ENCODE measurements at places on chromosomes 2 and 18.

GRCh38 chr2:159476329-159476728 lies 140.0 kb downstream of the BAZ2B start:
- no peak for DNase-seq

DNA sequence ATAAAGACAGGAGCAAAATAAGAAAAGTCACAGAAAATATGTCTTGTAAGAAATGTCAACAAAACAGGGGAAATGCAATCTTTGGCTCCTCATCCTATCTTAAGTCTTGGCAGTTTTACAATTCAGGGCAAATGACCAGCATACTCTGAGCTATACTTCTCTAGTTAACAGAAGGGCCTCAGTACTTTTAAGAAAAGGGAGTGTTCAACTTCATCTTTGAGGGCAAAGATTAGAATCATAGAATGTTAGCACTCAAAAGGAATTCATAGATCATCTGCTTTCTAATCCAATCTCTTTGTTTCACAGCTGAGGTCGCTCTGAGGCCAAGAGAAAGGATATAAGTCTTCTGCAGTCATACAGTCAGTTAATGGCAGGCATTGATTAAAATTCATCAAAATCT lies 174.0 kb upstream of the NT5C1B start:
- no peak for DNase-seq

GRCh38 chr2:163794635-163795034 lies 58.8 kb upstream of the FIGN start:
- DNase-seq = no peak

DNA sequence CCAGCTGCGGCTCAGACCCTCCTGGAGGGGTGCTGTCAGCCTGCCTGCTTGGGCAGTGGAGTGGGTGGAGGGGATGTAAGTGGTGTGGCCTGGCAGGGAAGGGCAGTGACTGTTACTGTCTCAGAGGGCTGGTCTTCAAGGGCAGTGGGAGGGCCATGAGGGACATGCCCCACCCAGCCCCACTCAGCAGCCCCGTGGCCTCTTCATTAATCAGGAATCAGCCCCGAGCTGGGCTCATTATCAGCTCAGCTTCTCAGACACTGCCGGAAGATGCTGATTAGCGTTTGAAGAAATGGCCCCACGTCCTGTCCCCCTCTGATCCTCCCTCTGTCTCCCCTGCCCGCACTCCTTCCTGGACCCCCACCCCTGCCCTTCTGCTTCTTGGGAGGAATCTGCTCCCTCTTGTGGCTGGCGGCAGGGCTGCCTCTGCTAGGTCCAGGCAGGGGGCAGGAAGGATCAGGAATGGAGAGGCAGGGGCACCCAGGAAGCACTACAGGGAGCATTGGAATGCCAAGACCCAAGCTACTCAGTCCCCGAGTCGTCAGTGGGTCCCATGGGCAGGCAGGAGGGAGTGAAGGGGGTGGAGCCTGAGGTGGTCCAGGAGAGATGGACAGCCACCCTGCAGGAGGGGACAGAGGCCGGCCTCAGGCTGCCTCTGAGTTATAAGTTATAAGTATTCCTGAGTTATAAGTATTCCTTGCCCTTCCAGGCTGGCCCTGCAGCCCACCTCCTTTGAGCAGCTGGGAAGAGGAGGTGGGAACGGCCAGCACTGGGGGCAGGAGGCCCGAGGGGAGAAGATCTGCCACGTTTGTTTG lies 7.0 kb downstream of the ASIC4 start:
- no peak for DNase-seq

DNA sequence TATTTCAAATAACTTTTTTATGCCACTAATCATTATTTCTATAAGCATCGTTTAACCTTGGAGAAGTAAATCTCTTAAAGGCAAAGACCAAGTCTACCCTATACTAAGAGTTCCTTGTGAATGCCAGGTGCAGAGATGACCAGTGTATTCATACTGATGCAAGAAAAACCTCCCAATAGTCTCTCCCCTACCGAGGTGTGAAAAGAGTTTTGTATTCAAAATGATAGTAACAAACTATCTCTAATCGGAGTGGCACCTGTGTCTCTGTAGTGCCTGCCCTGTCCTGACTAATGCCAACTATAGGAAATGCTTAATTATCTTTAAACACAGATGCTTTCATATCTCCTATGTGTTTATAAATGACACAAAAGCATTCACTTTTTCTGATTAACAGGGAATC lies 798.5 kb downstream of the TRIB2 start:
- DNase-seq = no peak

DNA sequence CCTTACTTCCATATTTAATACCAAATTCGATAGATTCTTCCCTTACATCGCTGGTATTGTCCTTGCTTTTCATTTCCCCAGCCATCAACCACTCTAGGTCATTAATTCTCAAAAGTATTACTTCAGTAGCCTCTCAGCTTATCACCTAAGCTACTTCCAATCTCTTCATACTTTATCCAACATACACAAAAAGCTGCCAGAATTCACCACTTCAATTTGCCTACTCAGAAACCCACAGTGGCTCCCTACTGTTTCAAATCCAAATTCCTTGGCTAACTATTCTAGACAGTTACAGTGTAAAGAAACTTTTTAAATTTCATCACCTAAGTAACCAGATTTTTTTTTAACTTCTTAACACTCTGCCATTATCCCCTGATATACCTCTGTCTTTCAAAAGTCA lies 4.7 kb downstream of the SLC25A12 start:
- DNase-seq = no peak

- DNase-seq = no peak
Measured at GRCh38 chr2:71849111-71849510, 298.6 kb downstream of the CYP26B1 start.

- DNase-seq = no peak
Measured at GRCh38 chr2:211175956-211176355, 619.6 kb downstream of the CPS1 start.

DNA sequence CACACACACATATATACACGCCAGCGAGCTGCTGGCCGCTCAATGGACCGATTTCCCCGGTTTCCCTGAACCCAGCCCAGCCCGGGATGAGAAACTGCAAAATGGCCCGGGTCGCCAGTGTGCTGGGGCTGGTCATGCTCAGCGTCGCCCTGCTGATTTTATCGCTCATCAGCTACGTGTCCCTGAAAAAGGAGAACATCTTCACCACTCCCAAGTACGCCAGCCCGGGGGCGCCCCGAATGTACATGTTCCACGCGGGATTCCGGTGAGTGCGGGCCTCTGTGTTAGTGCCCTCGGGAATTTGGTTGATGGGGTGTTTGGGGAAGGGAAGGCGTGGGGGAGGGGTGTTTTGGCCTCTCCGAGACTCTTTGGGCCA lies 392 bp downstream of the ST8SIA3 start:
- no peak for DNase-seq

DNA sequence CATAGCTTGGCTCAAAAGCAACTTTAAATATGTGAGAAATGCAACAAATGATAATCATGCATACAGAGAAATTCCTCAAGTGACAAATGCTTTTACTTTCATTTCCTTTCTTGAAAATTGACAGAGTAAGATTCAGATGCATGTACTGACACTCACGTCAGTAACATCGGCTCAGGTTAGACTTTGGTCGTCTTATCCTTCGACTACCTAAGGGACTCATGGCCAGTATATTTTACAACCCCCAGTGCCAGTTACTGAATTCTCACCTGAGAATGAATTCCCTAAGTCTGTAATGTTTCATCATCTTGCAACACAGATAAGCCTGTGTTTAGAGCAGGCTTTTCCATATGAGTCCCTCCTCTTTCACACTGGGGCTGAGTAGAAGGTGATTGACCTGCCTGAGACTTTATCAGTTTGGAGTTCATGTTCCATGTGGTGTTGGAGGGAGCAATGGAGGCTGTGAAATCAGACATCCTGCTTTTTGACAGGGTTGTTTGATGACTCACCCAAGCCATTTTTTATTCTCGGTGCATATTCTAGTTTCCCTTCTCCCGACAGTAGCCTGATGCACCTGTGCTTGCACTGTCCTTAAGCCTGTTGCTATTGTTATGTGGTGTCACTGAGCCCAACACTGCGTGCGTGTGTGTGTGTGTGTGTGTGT lies 30.5 kb upstream of the ATP8B1 start:
- DNase-seq = no peak

DNA sequence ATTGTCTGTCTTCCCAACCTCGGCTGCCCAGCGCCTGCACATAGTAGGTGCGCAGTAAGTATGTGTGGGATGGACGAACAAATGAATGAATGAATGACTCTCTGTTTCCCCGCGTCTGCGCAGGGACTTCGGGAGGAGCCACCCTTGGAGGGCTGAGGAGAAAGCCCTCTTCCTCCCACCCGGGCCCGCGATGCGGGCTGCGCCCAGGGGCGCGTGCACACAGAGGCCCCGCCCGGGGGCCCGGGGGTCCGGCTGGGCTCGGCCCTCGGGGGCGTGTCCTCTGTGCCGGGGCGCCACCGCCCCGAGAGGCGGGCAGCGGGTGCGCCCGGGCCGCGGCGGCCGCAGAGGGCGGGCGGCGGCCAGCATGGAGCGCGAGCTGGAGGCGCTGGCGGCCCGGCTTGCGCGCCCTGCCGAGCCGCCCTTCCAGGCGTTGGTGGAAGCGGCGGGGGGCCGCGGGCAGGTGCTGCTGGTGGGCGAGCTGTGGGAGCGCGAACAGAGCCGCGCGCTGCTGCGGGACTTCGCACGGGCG lies at the start of gene C2orf72:
C2orf72 (plus strand) TSS at position 322 of the 529 bp plus-strand sequence; CDS start at position 365, 43 bp downstream.
- DNase-seq = no peak

- DNase-seq = no peak
Measured at GRCh38 chr18:13712400-13713131, 13.8 kb downstream of the FAM210A start.

DNA sequence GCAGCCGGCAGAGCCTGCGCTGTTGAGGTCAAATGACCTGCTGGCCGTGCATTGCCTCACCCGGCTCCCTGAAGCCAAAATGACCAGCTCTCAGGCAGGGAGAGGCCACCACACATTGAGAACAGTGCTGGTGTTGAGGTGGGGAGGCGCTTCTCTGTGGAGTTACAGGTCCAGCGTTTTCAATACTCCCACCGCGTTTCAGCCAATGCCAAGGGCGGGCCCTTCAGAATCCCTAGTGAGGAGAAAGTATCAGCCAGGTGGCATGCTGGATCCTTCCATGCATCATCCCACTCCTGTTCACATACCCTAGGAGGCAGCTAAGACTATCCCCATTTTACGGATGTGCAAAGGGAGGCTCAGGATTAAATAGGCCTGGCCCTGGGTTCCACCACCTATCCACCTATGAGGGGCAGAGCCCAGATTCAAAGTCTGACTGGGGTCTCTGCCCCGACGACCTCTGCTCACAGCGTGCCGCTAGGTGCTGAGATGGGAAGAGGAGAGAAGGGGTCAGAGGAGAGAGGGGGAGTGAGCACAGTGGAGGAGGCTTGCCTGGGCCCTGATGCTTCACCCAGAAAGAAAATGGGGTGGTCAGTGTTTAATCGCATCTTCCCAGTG lies 137.6 kb upstream of the ID2 start:
- DNase-seq = no peak

- no peak for DNase-seq
Measured at GRCh38 chr2:217220228-217221013, 360.6 kb upstream of the TNP1 start.

DNA sequence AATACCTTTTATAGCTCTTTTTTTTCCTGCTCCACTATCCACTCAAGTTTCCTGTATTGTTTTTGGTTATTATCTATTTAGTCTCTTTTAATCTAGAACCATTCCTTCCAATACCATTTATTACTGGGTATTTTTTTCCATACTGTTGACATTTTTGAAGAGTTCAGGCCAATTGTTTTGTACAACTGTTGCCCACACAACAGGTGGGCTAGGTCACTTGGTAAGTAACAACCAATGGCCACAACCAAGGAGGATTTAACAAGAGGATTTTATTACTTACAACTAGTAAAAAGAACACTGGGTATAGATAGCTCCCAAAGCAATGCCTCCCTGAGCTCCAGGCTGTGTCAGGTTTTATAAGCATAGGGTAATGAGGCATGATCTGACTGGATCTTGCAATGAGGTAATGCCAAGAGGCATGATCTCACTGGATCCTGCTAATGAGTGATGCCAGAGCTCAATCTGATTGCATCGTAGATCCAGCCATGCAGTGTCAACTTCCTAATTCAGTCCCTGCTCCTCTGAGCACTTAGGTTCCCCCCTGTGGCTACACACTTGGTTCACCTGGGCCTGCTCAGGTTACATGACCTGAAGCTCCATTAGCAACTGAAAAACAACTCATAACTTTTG lies 7.1 kb upstream of the CEP68 start:
- no peak for DNase-seq

DNA sequence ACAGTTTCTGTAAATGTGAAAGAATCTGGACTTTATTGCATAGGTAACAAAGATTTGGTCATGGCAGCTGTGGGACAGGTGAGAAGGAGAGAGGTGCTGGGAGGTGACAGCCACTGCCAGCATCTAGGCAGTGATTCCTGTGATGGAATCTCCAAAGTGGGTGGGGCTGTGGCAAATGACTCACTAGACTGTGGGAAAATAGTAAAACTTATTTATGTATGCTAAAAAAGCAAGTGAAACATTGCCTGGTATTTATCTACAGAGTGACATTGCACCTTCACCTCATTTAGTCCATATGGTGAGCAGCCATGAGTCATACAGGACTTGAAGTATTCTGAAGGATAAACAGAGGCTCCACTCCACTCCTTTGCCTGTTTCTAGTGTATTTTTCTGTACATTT lies 145.3 kb upstream of the MEX3C start:
- no peak for DNase-seq

DNA sequence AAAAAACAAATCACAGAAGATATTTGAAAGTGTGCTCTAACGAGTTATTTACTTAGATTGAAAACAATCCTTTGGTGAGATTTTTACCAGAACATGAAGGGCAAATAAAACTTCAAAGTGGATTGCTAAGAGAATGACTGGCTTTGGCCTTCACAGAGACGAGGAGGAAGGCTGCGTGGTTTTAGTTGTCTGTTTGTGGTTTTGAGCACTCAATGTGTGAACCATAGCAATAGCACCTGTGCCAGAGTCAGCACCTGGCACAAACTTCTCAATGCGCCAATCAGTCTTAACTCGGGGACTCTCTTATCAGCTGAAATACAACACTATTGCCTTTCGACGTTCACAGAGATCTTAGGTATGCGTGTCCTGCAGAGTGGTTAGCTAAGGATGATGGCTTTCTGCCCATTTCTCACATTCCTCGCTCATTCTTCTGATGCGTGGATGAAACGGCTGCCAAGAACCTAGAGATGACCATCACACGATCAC lies 70.0 kb downstream of the MBP start:
- no peak for DNase-seq

- DNase-seq = no peak
Measured at GRCh38 chr2:120995656-120996190, 260.1 kb downstream of the GLI2 start.

GRCh38 chr18:57015451-57015850 lies 131.4 kb upstream of the BOD1L2 start:
- no peak for DNase-seq

- no peak for DNase-seq
Measured at GRCh38 chr2:102848366-102848839, 86.6 kb downstream of the TMEM182 start.

DNA sequence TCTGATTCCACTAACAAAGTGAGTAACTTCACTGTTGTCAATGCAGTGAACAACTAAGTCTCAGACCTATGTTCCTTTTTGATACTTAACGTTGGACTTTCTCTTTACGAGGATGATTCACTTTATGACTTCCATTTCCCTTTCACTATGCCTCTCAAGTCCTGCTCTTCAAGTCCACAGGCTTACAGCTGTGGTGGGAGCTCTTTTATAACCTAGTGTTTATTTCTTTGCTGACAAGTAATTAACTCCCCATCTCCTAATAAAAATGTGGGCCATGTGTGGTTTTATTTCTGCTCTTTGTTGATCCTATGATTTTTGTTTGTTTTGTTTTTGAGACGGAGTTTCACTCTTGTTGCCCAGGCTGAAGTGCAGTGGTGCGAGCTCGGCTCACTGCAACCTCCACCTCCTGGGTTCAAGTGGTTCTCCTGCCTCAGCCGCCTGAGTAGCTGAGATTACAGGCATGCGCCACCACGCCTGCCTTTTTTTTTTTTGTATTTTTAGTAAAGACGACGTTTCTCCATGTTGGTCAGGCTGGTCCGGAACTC lies 142.1 kb downstream of the USP34 start:
- DNase-seq = no peak

Measured in stimulated activated CD4-positive, alpha-beta T cell treated with anti-CD3 and anti-CD28 coated beads, Interleukin-4, amount 100 ng/mL, for 4 hours (primary cell).